NCI-H1417 treated with DMSO at 0.1 percent for 48 hours (cell line): ENCODE measurements at places on chromosomes 3 and 15.

GRCh38 chr15:37820380-37821128, 113.9 kb upstream of the TMCO5A start:
- DNase-seq, result no peak

DNA sequence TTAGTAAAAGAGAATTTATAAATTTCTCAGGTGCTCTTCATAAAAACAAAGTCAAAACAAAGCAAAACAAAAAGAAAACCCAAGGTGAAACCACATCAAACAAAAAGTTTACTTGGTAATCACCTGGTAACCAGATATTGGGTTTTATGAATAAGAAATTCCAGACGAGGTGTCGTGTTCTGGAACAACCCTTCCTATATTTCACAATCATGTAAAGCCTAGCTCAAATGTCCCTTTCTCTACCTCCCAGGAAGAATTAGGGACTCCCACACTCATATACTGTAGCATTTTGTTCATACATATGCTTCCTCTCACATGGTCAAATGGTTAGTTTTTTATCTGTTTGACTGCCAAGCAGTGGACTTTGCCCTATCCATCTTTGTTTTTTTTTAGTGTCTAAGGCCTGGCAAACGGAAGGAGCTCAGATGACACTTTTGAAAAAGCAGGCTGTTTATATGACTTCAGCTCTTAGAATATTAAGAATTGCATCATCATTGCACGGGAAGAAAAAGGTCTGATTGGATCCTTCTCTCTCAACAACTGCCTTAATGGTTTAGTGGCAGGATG, 326.7 kb upstream of the TBL1XR1 start:
- no peak for DNase-seq

GRCh38 chr15:81254277-81254915, 57.7 kb downstream of the IL16 start:
- DNase-seq, result no peak

GRCh38 chr3:105865867-105866350, 2.9 kb downstream of the CBLB start:
- no peak for DNase-seq

DNA sequence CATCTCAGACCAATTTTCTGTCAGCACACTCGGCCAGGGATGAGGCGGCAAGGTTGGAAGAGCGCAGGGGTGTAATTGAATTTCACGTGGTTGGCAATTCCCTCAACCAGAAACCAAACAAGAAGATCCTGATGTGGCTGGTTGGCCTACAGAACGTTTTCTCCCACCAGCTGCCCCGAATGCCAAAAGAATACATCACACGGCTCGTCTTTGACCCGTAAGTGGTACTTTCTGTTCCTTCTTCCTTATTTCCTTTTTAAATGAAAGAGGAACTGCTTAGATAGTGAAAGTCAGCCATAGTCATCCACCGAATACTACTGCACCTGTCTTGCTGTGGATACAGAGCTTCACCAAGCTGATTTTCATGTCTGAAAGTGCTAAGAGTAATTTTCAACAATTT, 60.1 kb downstream of the SGO1 start:
- no peak for DNase-seq

- DNase-seq, result no peak
These were observed 7.7 kb downstream of the FILIP1L start for GRCh38 chr3:100106531-100107141.

DNA sequence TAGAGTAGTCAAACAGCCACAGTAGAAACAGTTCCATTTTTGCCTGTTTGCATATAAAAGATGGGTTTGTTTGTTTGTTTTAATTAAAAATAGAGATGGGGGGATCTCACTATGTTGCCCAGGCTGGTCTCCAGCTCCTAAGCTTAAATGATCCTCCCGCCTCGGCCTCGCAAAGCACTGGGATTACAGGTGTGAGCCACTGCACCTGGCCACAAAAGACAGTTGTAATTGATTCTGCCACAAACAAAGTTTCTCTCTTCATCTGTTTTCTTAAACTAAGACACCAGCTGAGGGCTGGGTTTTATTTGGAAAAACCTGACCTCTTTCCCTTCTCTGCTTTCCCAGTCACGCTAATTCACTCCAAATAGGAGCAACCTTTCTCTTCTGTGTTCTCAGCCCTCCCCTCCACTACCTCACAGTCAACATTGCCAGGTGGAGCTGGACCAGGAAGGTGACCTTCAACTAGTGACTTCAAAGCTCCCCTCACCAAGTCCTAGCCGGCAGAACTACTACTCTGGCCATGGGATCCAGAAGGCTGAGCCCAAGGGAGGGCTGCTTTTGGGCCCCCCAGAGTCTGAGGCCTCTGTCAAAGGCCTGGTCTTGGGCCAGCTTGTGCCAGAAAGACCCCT, 1.5 kb upstream of the IDH2 start:
- no peak for DNase-seq

GRCh38 chr3:189419683-189420082, 211.5 kb upstream of the TP63 start:
- DNase-seq, result no peak

GRCh38 chr3:66443118-66443803, 57.6 kb downstream of the LRIG1 start:
- no peak for DNase-seq

DNA sequence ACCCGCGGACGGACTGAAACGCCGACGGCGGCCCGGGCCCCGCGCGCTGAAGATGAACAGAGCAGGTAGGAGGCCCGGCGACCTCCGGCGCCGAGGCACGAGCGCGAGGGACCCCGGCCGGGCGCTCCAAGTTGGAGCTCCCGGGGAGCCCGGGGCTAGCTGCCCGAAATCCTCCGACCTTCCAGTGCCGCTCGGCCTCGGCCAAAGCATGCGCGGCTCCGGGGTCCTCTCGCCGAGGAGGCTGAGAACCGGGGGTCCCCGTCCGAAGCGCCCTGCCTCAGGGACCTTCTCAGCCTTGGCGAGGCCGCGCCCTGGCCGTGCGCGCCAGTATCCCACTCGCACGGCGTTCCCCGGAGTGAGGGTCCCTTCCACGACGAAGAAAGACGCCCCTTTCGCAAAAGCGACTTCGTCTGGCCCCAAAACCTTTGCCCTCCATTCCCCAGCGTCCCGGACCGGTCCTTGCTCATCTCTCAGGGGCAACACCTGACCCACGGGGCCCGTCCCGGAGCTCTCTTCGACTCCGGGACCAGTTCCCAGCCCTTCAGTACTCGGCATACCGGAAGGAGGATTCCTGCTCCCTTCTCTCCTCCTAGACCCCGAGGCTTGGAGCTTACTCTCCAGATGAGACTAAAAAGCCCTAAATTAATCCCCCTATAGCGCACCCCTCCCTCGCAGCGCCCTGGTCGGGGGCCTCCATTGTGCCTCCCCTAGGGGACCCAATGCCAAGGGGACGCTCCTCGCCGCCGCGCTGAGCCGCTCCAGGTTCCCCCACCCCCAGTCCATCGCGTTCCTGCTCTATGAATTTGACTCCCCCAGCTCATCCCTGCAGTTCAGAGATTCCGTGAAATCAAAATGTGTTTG, 7.7 kb upstream of the FGD5 start:
- DNase-seq, result no peak

DNA sequence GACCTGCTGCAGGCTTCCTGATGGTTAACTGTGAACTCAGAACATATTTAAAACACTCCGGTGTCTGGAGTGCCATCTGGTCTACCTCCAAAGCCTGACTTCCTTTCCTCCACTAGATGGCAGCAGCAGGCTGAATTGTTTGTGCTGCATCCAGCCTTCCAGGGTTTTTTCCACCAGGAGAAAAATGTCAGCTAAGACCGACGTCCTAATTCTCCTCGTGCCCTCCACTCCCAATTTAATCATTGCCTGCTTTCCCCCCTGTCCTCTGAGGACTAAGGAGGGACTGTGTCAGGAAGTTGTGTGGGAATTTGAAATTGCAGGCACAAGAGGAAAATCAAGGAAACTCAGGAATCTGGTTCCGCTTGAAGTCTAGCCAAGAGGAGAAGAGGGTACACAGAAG, 165.2 kb upstream of the UMPS start:
- DNase-seq, result no peak
